ENCODE measurements at places on chromosomes 16 and 17. TPM values are rescaled to one million over a fixed set of nuclear protein-coding genes. Genes with fewer than 3 reads are reported as not detected.

DNA sequence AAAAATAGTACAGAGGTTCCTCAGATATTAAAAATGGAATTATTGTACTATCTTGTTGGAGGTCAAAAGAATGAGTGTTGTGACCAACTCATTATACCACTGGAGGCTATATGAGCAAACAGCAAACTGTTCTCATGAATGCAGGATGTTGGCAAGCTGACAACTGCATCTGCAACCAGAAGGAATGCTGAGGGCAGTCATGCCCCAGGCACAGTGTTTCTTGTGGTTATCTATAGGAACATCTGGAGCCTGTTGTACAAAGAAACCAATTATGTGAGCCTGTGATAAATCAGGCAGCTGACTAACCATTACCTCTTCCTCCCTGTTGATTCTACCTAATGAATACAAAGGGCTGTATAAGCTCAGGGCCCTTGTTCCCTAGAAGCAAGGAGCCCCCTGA, 2057.1 kb downstream of the TP53TG3F start:
- DNase-seq, result no peak

DNA sequence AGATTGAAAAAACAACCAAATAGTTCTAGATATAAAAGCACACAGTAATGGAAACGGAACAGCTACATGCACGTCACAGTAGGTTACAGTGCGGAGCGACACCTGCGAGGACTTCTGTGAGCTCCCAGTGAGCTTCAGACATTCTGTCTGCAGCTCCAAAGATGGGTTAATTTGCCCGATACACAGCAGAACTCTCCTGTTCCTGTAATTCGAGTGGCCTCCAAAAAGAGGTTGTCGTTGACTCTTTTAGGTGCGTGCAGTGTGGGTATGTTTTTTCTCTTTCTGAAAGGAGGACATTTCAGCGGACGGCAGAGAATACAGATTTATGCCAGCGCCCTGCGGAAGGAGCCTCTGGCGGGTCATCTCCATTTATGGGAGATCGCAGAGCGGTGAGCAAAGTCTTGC, 2.9 kb downstream of the OR1F1 start:
- DNase-seq, result no peak

The ATP2A1 gene
- 850 TPM for total RNA-seq

The GJD3 gene
- 0.82 TPM for total RNA-seq

The PRSS36 gene
- total RNA-seq, result not detected

Data from tongue (tissue), 3 donors.